ENCODE measurements at places on chromosomes 2 and 18.

DNA sequence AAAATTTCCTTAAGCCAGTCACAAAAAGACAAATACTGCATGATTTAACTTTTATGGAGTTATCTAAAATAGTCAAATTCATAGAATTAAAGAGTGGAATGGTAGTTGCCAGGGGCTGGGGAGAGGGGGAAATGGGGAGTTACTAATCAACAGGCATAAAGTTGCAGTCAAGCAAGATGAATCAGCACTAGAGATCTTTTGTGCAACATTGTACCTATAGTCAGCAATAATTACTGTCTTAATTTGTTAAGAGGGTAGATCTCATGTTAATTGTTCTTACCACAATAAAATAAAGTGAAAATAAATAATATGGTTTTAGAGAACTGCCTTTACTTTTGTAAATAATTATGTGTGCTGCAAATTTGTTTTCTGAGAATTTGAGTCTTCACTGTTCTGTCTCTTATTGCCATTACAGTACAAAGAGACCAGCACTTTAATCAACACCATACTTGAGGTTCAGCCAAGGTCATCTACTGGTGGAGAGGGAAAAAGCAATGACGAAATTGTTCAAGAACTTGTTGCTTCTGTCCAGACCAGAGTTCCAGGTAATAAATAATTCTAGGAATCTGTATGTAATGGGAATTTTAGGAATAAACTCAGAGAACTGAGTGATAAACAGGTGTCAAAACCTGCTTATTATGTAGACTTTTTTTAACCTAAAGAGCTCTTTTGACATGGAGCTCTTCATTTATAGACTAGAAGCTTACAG, 75.5 kb downstream of the TRABD2A start:
- H3K4me1 ChIP-seq = peaks cover 3% of the 10 kb centered on the region
- H3K36me3 ChIP-seq = no peaks in the 10 kb centered on the region
- no peak for DNase-seq
- H3K27me3 ChIP-seq = peaks cover 7% of the 10 kb centered on the region
- no peak overlapping the region for H3K27ac ChIP-seq

DNA sequence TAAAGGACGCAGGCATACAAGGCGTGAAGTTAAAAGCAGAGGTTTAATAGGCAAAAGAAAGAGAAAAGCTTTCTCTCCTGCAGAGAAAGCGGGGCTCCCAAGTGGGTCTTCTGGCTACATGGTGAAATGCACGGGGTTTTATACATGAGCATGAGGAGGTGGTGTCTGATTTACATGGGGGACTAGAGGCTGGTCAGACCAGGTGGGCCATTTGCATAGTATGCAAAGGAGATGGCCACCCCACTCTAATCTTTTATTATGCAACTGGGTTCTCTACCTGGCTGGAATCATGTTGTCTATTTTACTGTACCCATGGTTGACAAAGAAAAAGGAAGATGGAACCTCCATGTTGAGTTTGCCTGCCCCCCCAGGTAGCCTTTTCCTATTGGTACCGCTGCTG, 356.2 kb downstream of the KCNJ3 start:
- H3K27ac ChIP-seq = no peak overlapping the region
- H3K27me3 ChIP-seq = no peaks in the 10 kb centered on the region
- DNase-seq = no peak

GRCh38 chr2:188852772-188853171, 121.4 kb upstream of the COL3A1 start:
- DNase-seq = no peak
- no peaks in the 10 kb centered on the region for H3K4me1 ChIP-seq
- no peak overlapping the region for H3K4me3 ChIP-seq
- no peaks in the 10 kb centered on the region for H3K27me3 ChIP-seq

- no peak for DNase-seq
- no peak overlapping the region for H3K27ac ChIP-seq
- no peaks in the 10 kb centered on the region for H3K27me3 ChIP-seq
- no peaks in the 10 kb centered on the region for H3K4me1 ChIP-seq
- no peaks in the 10 kb centered on the region for H3K36me3 ChIP-seq
These were observed 467.2 kb downstream of the NRXN1 start for GRCh38 chr2:50564766-50565165.

- DNase-seq = no peak
- H3K4me1 ChIP-seq = peaks cover 7% of the 10 kb centered on the region
- peaks cover 33% of the 10 kb centered on the region for H3K27me3 ChIP-seq
These were observed 457.2 kb upstream of the TRIB2 start for GRCh38 chr2:12259493-12259892.

- H3K27ac ChIP-seq = no peak overlapping the region
- no peak overlapping the region for H3K4me3 ChIP-seq
- no peak for DNase-seq
- no peaks in the 10 kb centered on the region for H3K27me3 ChIP-seq
- no peaks in the 10 kb centered on the region for H3K36me3 ChIP-seq
These were observed 701.5 kb downstream of the BCL11A start for GRCh38 chr2:59851836-59852475.

- no peak for DNase-seq
- H3K4me1 ChIP-seq = peaks cover 18% of the 10 kb centered on the region
- no peak overlapping the region for H3K27ac ChIP-seq
- no peaks in the 10 kb centered on the region for H3K36me3 ChIP-seq
These were observed 99.2 kb upstream of the FOSL2 start for GRCh38 chr2:28293416-28293815.

DNA sequence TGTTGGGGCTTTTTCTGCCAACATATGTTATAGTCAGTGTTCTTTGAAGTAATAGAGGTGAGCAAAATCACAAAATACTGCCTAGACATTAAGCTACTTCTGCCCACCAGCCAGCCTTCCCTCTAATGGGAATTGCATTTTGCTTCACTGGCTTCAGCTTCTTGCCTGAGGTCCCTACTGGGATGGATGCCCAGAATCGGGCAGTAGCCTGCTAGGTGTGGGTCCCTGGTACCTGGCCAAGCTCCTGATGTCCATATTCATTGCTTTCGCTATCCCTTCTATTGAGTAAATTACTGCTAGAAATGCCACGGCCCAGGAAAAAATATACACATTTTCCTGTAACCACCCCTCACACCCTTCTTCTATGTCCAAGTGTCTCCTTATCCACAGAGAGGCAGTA, 27.0 kb downstream of the CRYGD start:
- H3K4me3 ChIP-seq = no peak overlapping the region
- H3K27ac ChIP-seq = no peak overlapping the region
- H3K27me3 ChIP-seq = no peaks in the 10 kb centered on the region
- H3K36me3 ChIP-seq = no peaks in the 10 kb centered on the region

DNA sequence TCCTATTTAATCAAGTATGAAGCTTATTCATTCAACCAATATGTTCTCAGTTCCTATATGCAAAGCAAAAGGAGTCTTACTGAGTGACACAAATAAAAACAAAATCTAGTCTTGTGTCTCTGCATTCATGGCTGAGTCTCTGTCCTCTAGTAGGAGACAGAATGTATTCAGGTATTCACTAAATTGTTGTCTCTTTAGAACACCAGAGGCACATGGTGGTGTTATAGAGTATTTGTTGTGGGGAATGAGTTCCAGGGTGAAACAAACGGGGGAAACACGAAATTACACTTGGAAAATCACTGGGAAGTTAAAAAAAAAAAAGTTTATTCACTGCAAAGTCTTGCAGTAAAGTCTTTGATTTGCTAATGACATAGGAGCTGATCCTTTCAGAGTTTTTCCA, 131.7 kb upstream of the FSHR start:
- H3K27me3 ChIP-seq = no peaks in the 10 kb centered on the region
- no peak overlapping the region for H3K27ac ChIP-seq
- no peak for DNase-seq

DNA sequence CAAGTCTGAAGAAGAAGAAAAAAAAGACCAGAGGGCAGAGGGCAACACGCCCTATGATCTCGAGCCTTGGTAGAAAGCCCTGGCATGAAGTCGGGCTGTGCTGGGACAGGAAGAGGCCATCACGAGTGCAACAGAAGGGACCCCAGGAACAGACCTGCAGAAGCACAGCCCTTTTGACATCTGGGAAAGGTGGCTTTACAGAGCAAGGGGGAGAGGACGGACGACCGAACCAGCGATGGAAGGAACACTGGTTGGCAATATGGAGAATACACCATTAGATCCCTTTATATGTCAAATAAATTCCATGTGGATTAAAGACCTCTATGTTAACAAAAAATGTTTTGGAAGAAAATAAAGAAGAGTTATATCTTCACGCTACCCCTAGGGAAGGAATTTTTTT, 10.7 kb downstream of the KIF1A start:
- peaks cover 9% of the 10 kb centered on the region for H3K27me3 ChIP-seq
- no peak overlapping the region for H3K27ac ChIP-seq
- H3K4me3 ChIP-seq = no peak overlapping the region
- no peak for DNase-seq

GRCh38 chr18:48794251-48794970, 156.4 kb downstream of the SMAD7 start:
- H3K27me3 ChIP-seq = no peaks in the 10 kb centered on the region
- H3K27ac ChIP-seq = no peak overlapping the region
- DNase-seq = no peak

- H3K27ac ChIP-seq = no peak overlapping the region
- DNase-seq = no peak
- no peaks in the 10 kb centered on the region for H3K4me1 ChIP-seq
- H3K4me3 ChIP-seq = no peak overlapping the region
- peaks cover 37% of the 10 kb centered on the region for H3K27me3 ChIP-seq
- no peaks in the 10 kb centered on the region for H3K36me3 ChIP-seq
These were observed 128.2 kb upstream of the ALKAL2 start for GRCh38 chr2:415986-416610.

DNA sequence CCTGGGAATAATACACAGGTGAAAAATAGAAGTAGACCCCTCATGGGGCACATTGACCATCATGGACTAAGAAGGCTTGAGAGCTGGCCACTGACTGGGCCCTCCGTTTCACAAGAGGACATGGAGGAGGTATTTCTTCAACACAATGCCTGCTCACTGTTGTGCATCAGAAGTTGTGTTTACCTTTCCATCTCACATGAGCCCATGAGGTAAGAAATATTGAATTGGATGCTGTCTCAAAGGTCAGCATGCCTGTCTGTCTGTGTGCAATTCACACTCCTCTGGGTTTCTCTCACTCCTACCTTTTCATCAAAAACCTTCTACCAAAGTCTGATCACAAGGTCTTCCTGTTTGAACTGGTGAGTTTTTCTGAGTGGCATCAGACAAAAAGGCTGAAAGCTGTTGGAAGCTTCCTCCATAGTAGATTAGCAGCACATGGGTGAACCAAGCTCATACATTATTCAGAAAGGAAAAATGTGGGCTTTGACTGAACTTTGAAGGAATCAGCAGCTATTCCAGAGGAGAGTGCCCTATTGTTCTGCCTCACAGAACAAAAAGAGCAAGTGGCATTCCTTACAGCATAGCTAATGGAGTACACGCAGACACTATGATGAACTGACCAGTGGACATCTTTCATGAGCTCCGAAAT, 143.2 kb upstream of the RND3 start:
- H3K36me3 ChIP-seq = no peaks in the 10 kb centered on the region
- no peaks in the 10 kb centered on the region for H3K27me3 ChIP-seq
- H3K4me1 ChIP-seq = no peaks in the 10 kb centered on the region
- DNase-seq = no peak
- no peak overlapping the region for H3K4me3 ChIP-seq
- H3K27ac ChIP-seq = no peak overlapping the region

GRCh38 chr2:64934530-64934929, 54.7 kb upstream of the SLC1A4 start:
- no peak for DNase-seq
- H3K4me1 ChIP-seq = peaks cover 25% of the 10 kb centered on the region
- H3K4me3 ChIP-seq = no peak overlapping the region
- H3K36me3 ChIP-seq = peaks cover 11% of the 10 kb centered on the region
- peaks cover 11% of the 10 kb centered on the region for H3K27me3 ChIP-seq
